ENCODE measurements at places on chromosomes 3 and 15.

GRCh38 chr3:148146947-148147826, 550.5 kb upstream of the AGTR1 start:
- DNase-seq = no peak

- DNase-seq = no peak
These were observed 149.9 kb downstream of the LRRK1 start for GRCh38 chr15:101068961-101069653.

DNA sequence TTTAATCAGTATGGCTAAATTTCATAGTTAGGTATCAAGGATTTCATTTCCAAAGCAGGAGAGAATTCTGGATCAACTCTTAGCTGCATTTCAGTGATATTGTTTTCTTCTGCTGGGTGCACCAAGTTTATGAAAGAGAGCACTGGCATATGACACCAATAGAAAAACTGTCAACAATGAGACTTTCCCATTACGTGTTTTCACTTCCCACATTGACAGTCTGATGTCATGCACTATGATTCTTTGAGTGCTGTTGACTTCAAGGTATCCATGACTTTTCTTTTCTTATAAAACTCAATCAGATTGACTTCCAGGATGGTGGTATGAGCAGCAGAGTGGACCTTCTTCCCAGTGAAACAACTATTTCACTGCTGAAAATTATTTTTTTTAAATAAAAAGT, 476.1 kb downstream of the EDEM1 start:
- no peak for DNase-seq

GRCh38 chr15:40279437-40280141, 3.3 kb downstream of the ANKRD63 start:
- peak; percentile 70 for DNase-seq

GRCh38 chr15:42285034-42285433, 11.8 kb upstream of the TMEM87A start:
- DNase-seq = no peak

DNA sequence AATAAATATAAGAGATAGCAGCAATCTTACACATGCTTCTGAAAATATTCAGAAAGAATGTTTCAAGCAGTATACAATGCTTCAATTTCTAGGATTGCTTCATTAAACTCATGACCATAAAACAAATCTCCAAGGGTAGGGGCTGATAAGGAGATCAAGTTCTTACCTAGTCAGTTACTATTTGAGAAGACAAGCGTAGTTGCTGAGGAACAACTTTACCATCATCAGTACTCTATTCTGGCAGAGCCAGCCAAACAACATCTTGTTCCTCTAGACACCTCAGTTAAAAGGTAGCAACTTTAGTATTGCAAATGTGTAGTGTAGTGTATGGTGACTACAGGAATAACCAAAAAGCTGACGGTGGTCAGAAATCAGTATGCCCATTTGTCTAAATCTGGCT, 85.4 kb upstream of the CHRM5 start:
- no peak for DNase-seq

Measured in tibial nerve (tissue), 4 donors.